ENCODE measurements at places on chromosomes 1 and 21. TPM values are rescaled to one million over a fixed set of nuclear protein-coding genes. Genes with fewer than 3 reads are reported as not detected.

C1orf87 gene
- total RNA-seq: not detected

GRCh38 chr1:178716111-178716510 lies 8.9 kb upstream of the RALGPS2 start:
- no peak overlapping the region for H3K4me3 ChIP-seq
- no peak overlapping the region for H3K27ac ChIP-seq
- H3K4me1 ChIP-seq: no peaks in the 10 kb centered on the region
- DNase-seq: no peak
- H3K36me3 ChIP-seq: no peaks in the 10 kb centered on the region

GRCh38 chr1:87074001-87074795 lies 159.8 kb downstream of the HS2ST1 start:
- H3K27me3 ChIP-seq: no peaks in the 10 kb centered on the region
- no peak overlapping the region for H3K4me3 ChIP-seq
- no peaks in the 10 kb centered on the region for H3K4me1 ChIP-seq

PSMD4 gene
- 170 TPM for total RNA-seq

GRCh38 chr1:5770981-5771765 lies 221.1 kb downstream of the NPHP4 start:
- H3K27me3 ChIP-seq: peaks cover 10% of the 10 kb centered on the region
- no peak overlapping the region for H3K4me3 ChIP-seq
- H3K27ac ChIP-seq: no peak overlapping the region

DNA sequence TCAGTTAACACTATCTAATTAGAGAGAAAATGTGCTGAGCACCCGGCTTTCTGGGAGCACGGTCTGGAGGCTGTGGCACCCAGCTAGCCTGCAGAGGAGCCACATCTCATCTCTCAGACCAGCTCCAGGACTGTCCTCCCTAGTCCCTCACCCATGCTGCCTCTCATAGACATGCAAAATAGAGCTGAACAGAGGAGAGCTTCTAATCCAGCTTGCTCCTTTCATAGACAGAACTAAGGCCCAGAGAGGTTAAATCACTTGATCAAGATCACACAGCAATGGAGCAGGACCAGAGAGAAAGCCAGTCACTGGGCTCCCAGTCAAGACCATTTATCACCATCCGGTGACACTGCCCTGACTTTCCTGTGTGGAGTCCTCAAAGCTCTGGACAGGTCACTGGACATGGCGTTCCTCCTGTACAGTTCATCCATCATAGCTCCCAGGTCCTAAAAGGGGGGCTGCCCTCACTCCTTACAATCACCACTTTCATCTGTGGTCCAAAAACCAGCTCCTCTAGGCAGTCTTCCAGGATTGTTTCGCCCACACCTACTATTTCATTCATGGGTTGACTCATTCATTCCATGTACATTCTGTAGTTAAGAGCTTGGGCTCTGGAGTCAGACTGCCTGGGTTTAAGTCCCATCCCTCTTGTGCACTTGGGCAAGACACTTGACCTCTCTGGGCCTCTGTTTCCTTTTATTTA lies 8.8 kb upstream of the CAMK2N1 start:
- no peak overlapping the region for H3K4me3 ChIP-seq
- peaks cover 9% of the 10 kb centered on the region for H3K36me3 ChIP-seq
- H3K27ac ChIP-seq: no peak overlapping the region
- peaks cover 11% of the 10 kb centered on the region for H3K4me1 ChIP-seq
- no peak for DNase-seq

GRCh38 chr1:209805875-209806760 lies at the start of gene IRF6:
IRF6 (minus strand) TSS chr1:209806142; CDS start chr1:209801413, 4,729 bp downstream.
- H3K4me3 ChIP-seq: peak within 1 kb of the TSS; percentile 35
- DNase-seq: peak; percentile 33
- peaks cover 11% of the 10 kb centered on the region for H3K27me3 ChIP-seq
- peaks cover 10% of the 10 kb centered on the region for H3K4me1 ChIP-seq
- no peaks in the 10 kb centered on the region for H3K36me3 ChIP-seq
